Fibroblast of the conjunctiva (primary cell): ENCODE measurements at places on chromosomes 6 and 20.

DNA sequence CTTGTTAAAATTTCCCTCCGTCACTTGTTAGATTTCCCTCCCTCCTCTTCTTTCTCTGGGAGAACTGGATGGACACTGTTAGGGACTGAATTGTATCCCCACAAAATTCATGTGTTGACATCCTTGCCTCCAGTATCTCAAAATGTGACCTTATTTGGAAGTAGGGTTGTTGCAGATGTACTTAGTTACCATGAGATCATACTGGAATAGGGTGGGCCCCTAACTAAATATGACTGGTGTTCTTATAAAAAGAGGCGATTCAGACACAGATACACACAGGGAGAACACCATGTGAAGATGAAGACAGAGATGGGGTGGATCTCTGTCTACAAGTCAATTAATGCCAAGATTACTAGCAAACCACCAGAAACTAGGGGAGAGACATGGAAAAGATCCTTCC, 139.5 kb downstream of the ALDH8A1 start:
- DNase-seq: no peak

GRCh38 chr6:6808343-6808742, 219.8 kb downstream of the LY86 start:
- DNase-seq: no peak

- no peak for DNase-seq
Measured at GRCh38 chr20:50586531-50587232, 76.5 kb downstream of the PTPN1 start.

DNA sequence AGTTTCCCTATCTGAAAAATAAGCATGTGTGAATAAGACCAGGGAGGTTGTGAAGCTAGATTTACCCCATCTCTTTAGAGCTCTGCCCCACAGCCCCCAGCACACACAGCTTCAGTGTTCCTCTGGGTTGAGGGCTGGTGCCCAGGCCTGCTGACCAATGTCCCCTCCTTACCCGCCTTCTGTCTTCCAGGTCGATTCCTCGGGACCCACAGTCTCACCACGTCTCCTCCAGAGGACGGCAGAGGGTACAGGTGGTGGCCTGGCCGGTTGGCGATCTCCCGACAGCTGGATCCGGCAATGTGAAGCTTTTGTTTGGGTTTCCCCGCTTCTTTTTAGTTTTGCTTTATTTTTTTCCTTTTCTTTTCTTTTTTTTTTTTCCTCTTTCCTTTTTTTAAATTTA, 42.0 kb downstream of the STK35 start:
- DNase-seq: no peak

DNA sequence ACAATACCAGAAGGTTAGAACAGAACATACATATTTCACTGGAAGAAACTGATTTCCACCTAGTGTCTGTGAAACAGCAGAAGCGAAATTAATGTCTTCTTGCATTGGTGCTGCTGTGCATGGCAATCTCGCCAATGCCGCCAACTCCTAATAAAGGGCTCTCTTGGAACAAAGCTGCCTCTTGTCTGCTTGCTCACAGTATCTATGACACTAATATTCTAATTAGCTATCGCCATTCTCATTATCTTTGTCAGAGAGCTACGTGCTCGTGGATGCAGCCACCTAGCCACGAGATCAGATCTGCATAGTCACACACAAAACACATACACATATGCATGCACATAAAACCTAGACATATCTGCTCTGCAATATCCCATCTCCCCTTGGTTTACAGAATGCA, 145.9 kb upstream of the OLIG3 start:
- DNase-seq: no peak

GRCh38 chr6:74925683-74926082, 280.2 kb downstream of the COL12A1 start:
- DNase-seq: no peak

DNA sequence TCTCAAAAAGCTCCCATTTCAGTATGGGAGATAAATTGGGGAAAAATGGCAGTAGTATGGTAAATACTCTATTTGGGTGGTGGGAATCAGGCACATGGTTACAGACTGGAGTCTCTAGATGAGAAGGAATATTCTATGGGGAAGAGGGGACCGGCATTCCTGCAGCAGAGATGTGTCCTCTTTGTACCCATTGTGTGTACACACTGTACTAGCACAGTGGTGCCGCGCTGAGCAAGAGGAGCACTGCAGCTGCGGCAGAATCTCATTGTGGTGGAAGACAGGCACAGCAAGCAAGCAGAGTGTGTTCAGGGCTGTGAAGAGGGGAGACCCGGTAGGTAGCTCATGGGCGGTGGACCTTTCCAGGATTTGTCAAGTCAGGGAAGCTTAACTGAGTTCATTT, 13.0 kb downstream of the AFDN start:
- DNase-seq: no peak

DNA sequence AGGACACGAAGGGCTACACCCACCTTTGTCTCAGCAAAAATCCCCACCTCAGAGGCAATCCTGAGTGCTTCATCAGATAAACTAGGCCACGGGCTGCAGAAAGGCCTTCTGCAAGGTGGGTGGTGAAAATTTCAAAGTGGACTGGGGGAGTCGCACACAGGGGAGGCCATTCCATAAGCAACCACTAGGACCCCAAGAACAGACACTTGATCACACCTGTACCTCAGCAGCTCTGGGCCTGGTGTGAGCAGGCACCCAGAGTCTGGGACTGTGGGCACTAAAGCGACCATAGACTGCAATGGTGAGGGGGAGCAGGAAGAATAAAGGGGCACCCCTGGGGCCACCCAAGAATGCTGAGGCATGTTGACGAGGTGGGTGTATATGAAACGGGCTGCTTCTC, 52.6 kb downstream of the SERAC1 start:
- DNase-seq: no peak

DNA sequence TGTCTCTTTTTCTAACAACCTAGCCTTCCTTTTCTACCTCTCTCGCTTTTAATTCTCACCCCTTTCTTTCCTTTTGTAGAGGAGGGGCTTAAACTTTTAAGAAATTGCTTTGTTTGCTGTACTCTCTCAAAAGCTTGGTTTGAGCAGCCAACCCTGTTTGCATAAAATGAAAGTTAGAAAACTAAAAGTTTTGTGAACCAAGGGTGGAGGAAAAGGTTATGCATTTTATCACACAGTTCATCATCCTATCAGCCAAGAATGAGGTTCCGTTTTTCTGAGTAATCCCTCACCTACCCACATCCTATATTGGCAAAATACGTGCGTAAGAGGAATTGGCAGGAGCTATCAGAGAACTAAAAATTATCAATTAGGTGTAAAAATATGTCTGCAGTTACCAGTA, 42.8 kb upstream of the LOC128125822 start:
- no peak for DNase-seq

GRCh38 chr20:38387953-38388352, 41.7 kb downstream of the LBP start:
- no peak for DNase-seq

DNA sequence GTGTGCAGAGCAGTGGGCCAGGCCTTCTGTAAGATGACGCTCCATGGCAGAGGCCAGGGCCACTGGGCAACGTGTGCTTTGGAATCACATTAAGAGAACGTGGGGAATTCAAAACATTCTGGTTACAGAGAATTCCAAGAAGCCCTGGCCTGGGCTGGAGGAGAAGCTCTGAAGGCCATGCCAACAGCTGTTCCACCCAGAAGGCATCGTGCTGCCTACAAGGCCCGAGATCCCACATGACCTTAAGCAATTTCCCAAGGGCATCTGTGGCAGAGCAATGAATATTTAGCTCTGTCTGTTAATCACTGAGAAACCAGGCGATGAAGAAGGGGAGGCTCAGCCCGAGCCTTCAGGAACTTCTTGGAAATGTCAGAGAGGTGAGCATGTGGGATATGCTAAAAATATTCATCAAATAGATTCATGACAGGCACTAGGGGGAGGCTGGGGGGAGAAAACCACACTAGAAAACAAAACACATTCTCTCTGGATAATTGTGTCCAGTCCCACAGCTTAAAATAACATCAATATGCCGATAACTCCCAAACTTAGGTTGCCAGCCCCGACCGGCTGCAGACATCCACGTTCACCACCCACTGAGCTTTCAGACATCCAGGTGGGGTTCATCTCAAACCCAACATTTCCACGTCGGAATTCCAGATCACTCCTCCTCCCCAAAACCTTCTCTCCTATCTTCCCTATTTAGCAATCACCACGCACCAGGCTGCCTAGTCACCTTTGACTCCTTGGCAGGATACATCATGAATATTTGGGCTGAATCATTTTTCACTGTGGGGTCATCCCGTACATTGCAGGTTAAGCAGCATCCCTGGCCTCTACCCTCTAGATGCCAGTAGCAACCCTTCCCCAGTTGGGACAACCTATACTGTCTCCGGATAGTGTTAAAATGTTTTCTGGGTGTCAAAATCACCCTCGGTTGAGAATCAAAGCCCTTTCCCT, 6.6 kb downstream of the SULF2 start:
- DNase-seq: no peak

DNA sequence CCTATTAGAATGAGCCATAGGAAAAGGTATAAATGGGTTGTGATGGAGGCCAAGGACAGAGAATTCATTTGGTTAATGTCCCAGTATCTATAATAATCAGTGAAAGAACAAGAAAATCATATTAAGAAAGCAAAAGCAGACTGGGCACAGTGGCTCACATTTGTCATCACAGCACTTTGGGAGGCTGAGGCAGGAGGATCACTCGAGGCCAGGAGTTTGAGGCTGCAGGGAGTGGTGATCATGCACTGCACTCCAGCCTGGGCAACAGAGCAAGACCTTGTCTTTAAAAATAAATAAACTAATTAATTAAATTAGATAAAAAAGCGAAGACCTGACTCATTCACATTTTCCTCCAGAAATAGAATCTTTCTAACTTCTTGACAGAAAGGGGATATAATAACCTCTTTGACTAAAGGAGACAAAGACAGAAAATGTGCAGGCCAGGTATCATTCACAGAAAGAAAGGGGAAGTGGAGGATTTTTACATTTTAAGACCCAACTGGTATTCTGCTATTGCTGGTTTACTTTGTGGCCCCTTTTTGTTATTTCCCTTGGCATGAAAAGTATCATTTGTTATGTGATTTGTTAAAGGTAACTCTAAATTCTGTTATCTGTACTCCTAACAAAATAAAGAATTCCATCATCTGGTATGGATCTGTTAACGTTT, 31.9 kb upstream of the MAPK13 start:
- no peak for DNase-seq

- DNase-seq: no peak
Measured at GRCh38 chr6:150937132-150937906, 71.8 kb downstream of the MTHFD1L start.

DNA sequence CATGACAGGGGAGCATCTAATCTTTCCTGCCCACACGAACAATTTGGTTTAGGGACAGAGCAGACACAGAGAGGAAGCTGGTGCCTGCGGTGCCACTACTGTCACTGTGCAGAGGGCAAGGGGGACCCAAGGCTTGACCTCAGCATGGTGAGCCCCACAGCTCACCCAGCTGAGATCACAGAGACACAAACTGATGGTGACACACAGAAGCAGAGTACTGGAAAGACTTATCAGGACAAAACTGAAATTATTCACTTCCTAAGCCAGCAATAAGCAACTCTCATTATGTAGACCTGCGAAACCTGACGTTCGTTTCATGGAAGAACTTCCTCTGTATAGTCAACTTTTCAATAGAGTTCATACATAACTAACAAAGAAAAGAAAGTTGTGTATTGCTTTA, 86.1 kb downstream of the HUS1B start:
- no peak for DNase-seq

GRCh38 chr20:60063048-60063451, 104.8 kb downstream of the CDH26 start:
- DNase-seq: peak; percentile 70

GRCh38 chr6:35778437-35778836, 2.0 kb downstream of the CLPSL2 start:
- no peak for DNase-seq

DNA sequence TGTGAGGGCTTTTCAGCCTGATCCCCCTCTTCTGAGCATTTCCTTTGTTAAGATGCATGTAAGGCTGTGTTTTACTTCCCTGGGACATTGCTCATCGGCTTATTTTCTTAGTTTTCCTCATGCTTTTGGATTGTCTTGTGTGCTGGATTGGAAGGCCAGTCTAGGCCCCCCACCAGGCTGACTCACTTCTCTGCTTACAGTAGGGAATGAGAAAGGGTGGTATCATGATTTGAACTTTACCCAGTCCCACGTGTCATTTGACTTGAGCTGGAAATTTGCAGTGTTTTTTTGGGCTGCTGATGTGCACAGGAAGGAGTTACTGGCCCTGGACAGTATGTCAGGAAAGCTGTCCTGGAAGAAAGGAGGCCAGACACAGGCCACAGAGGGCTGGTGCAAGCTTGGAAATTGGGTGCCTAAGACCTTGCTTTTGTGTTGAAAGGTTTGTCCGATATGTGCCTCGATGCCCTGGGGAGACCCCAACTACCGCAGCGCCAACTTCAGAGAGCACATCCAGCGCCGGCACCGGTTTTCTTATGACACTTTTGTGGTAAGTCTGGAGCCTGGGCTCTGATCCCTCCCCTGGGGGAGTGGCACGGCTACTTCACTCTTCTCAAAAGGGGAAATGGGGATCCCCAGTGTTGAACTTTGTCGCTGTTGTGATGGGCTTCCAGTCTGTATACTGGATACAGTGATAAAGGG, 12.8 kb downstream of the RNF114 start:
- DNase-seq: peak; percentile 67

DNA sequence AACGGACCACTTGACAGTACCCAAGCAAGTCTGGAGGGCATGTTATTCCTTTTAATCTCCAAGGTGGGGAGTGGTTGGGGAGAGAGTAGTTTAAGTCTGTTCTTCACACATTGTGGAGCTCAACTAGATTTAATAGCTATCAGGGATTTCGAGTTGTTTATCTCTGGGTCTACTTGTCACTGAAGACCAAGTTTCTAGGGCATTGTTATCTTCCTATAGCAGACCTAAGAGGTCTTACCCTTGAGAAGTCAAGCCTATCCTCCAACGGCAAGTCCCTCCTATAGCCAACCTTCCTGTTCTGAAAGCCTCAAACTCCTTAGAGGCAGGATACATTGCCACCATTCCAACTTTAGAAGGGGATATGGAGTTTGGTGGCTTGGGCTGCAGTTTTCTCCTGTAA, 164.5 kb upstream of the MOCS1 start:
- DNase-seq: no peak

DNA sequence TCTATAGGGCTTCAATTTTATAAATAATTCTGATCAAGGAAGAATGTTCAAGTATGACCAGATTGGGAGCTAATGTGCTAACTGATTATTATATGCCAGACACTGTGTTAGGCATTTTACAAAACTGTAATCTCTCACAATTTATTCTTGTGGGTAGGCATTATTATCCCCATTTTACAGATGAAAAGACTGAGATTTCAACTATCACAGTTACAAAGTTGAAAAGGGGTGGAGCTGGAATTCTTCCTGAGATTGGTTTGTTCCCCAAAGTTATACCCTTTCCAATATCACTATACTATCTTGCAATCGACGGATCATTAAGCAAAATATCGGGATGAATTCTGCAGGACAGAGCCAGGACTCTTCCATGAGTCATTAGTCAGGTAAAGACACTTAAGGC, 57.1 kb downstream of the TPD52L1 start:
- no peak for DNase-seq
